ENCODE measurements at places on chromosomes 3 and 15.
A peak's percentile ranks its signal among the peaks of the same experiment; 100 is the strongest.

- no peak for DNase-seq
Measured at GRCh38 chr3:136473716-136474326, 223.7 kb downstream of the PCCB start.

DNA sequence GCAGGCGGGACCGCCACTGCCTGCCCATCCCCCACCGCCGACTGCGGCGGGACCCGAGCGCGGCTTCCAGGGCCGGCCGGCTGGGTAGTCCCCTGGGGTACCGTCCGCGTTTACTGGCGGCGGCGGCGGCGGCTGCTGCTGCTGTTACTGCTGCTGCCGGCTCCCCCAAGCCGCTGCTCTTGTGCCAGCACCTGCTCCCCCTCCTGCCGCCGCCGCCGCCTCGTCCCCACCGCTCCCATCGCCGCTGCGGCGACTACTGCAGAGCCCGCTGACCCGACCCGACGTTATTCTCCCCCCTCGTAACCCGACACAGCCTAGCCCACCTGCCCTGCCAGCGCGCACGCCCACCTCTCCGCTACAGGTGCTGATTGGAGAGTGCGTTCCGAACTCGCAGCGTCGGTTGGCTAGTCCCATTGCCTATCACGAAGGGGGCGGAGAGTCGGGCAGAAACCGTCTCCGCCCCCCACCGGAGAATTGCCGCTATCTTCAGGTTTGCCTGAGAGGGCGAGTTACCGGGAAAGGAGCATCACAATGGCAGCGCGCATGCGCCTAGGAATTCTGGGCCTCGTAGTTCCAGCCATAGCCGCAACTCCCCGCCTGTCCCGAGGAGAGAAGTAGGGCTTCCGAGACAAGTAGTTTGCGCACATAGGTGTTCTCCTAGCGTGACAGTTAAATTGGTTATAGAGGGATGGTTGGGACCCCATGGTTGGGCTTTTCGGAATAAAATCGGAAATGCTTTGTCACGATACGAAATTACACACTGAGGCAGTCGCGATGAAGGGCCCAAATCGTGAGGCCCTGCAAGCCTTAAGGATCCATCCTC lies at the start of gene TTBK2:
TSS of gene TTBK2 (minus strand) at position 260 of the 823 bp plus-strand sequence. CDS start 42,161 bp downstream, outside the sequence.
- DNase-seq, result peak; percentile 97

- no peak for DNase-seq
Measured at GRCh38 chr3:79477242-79477641, 290.6 kb downstream of the ROBO1 start.

GRCh38 chr15:95594496-95594895 lies 736.0 kb upstream of the NR2F2 start:
- DNase-seq, result no peak

- DNase-seq, result no peak
Measured at GRCh38 chr3:118228151-118228550, 806.5 kb downstream of the IGSF11 start.

DNA sequence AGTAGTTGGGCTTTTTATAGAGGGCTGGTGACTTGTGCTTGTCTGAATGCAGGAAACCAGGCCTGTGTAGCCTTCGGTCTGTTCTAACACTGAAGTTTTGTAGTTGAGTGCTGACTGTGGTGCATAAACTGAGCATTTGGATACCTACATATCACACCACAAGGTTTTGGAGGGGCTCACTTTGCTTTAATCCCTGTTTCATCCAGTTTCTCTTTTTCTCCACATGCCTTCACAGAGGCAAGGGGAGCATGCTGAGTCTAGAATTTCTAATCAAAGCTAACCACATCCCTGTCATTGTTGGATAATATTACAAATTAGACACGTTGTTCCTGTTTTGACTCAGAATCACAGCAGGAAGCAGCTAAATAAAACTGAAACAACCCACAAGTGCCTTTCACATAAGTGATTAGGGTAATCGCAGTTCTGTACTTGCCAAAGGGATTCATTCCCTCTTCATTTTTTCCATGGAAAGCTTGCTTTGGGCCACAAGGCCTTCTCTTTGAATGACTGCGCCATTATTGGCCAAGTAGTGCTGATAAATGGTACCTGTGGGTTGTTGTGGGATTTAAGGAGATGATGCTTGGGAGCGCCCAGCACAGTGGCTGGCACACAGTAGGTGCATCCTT lies 48.9 kb downstream of the TGFBR2 start:
- no peak for DNase-seq

DNA sequence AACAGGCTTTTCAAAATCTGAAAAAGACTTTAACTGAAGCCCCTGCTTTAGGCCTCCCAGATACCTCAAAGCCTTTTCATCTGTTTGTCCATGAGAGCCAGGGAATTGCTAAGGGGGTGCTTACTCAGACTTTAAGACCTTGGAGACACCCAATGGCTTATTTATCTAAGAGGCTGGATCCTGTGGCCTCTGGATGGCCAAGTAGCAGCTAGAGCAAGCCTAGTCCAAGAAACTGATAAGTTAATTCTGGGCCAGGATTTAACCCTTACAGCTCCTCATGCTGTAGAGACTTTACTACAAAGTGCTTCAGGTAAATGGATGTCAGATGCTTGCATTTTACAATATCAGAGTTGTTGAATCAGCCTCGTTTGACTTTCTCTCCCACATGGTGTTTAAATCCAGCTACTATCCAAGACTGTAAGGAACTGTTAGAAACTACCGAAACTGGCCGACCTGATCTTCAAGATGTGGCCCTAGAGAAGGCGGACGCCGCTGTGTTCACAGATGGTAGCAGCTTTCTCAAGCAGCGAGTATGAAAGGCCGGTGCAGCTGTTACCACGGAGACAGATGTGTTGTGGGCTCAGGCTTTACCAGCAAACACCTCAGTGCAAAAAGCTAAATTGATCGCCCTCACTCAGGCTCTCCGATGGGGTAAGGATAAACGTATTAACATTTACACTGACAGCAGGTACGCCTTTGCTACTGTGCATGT lies 3.3 kb downstream of the DET1 start:
- no peak for DNase-seq
